ENCODE measurements at places on chromosomes 2 and 18.

DNA sequence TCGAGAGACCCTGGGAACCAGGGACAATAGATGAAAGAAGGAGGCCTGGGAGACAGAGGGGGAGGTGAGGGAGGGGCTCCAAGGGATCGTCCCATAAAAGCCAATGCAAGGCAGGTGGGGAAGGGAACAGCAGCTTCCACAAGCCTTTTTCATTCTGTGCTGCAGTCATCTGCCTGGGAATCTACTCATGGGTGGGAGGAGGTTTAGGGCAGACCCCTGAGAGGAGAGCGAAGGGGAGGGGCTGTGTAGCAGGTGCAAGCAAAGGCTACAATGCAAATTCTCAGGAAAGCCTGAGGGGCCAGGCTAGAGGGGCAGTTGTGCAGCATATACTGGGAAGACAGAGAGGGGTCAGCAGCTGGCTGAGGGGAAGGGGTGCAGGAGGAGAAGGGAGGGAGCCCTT, 135.4 kb downstream of the SETBP1 start:
- no peak for DNase-seq

- no peak for DNase-seq
Observed at GRCh38 chr2:48527226-48527885, 2.6 kb upstream of the STON1 start.

DNA sequence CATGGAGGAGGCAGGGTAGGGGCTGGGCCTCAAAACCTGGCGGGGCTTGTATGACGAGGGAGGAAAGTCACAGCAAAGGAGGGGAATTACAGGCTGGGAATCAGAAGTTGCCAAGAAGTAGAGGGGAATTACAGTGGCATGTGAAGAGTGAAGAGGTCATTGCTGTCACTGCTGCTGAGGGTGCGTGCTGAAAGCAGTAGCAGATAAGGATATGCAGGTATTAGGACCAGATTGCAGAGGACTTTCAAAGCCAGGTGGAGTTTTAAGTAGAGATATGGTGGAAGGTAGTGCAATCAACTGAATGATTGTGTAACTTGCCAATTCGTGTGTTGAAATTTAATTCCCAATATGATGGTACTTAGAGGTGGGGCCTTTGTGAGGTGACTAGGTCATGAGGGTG, 19.4 kb upstream of the LRPPRC start:
- DNase-seq = no peak

DNA sequence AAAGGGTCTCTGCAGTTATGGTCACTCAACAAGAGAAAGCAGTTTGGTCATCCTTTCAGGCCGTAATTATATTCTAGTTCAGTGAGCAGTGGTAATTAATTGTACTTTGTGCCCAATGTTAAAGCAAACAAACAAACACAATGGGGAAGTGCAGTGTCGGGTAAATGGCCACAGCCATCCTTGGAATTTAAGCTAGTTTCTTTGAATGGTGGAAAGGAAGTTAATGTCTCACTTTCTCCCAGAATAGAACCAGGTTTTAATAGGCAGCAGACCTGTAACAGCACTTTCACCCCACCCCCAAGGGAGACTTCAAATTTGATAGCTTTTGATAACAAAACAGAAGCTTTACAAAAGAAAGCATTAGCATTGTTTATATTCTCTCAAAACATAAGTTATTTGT, 20.0 kb upstream of the ITGAV start:
- DNase-seq = no peak

GRCh38 chr2:69581774-69582581, 61.6 kb downstream of the AAK1 start:
- no peak for DNase-seq

GRCh38 chr18:77124452-77124922, 8.1 kb downstream of the MBP start:
- no peak for DNase-seq

- DNase-seq = no peak
Observed at GRCh38 chr2:216490061-216490460, 8.6 kb upstream of the RPL37A start.

- no peak for DNase-seq
Observed at GRCh38 chr18:78160961-78161656, 818.5 kb upstream of the SALL3 start.

DNA sequence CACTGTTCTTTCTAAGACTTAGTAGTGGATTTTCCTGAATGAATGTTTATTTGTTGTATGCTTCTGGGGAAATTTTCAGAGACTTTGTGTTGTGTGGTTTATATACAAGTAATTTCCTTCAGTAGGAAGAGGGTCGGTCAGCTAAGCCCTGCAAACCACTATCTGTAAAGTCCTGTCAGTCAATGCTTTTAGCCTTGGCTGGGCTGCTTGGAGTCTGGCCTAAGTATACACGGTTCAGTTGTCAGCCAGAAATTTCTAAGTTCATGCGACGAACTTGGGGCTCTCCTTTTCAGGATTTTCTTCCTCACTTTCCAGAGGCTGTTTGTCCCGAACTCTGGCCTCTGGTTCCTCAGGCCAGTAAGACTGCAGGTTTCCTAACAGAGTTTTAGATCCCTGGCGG, 21.3 kb downstream of the C2orf49 start:
- no peak for DNase-seq

DNA sequence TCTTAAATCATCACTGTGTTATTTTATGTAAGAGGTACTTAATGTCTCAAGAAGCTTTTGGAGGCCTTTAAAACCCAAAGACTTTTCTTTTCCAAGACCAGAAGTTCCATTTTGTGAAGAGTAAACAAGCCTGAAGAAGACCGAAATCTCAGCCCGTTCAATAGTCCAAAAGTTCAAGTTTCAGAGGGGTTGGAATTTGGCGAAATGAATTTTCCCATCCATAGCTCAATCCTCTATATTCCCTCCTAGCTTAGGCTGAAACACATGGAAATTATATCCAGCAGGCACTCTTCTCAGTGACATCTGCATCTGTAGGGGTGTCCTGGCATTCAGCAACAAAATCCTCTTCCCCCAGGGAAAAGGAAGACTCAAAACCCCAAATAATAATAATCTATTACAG, 344.6 kb downstream of the ARHGAP15 start:
- DNase-seq = no peak

GRCh38 chr2:82839036-82839435, 1620.0 kb downstream of the SUCLG1 start:
- DNase-seq = no peak

GRCh38 chr2:241885946-241886643, 16.6 kb downstream of the RTP5 start:
- DNase-seq = no peak

DNA sequence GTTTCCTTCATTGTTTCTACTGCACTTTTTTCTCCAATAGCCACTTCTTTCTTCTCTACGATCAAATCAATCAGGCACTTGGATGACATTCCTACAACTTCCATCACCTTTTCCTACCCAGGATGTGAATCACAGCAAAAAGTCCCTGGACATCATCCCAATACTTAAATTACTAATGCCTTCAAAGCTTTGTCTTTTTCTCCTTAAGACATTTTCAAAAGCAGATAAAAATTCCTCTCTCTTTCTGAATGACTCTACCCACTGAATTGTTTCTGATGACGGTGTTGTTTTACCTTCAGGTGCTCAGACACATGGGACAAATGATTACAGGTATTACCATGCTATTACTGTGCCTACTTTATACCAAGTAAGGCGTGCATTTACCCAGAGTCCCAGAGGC, 500.9 kb downstream of the FBXO15 start:
- DNase-seq = no peak

DNA sequence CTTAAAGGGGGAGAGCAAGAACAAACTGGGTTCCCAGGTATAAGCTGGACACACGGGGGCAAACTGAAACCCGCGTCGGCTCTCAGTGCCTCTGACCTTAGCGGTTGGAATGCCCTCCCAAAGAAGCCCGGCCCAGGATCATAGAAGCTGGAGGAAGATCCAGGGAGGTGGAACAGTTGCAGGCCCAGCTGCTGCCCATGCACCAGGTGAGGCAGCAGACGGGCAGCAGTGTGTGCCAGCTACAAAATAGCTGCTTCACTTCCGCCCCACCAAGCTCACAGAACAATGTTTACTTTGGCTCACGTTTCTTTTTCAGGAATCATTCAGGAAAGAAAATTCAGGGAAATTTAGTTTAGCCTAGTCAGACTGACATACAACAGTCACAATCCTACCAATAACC, 3.9 kb upstream of the ERMN start:
- DNase-seq = no peak

DNA sequence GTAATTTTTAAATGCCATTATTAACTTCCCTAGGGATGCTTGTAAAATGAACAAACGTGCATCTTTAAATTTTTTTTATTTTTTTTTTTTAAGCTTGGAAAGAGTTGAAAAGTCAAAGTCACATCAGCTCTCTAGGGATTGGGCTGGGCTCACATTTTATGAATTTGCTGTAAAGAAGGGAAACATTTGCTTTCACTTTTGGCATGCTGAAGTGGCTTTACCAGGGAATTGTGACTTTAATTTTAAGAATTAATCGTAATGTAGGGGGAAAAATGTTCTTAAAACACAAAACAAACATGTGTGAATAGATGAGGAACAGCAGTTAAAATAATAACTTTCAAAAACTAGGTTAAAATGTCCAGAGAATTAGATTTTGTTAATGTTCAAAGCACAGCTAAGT, 123.0 kb downstream of the AGAP1 start:
- no peak for DNase-seq

- no peak for DNase-seq
Observed at GRCh38 chr2:56267415-56267788, 83.6 kb downstream of the CCDC85A start.

- no peak for DNase-seq
Observed at GRCh38 chr2:211248841-211249240, 692.4 kb downstream of the CPS1 start.

DNA sequence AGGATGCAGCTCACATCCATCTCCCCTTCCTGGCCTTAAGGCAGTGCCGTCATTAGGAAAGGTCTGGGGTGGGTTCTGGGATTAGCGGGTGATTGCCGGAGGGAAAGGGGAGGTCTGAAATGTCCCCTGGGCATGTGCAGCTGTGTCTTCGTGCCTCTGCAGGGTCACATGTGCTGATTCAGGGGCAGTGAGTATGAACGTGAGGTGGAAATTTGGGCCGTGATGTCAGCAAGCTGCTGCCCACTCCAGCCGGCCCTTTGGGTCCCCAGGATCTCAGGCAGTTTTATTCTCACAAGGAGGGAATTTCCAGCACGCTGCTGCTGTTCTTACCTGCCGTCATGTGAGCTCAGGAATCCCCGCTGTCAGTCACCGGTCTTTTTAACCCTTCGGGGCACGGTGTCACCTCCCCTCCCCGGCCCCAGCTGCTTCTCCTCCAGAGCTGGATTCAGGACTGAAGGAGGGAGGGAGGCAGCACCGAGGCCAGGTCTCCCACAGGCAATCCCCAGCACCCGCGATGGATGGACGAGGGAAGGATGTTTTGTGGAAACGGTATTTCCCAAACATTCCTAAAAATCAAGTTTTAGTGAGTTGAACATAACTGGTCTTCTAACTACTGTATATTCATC, 23.5 kb downstream of the GPR35 start:
- no peak for DNase-seq

DNA sequence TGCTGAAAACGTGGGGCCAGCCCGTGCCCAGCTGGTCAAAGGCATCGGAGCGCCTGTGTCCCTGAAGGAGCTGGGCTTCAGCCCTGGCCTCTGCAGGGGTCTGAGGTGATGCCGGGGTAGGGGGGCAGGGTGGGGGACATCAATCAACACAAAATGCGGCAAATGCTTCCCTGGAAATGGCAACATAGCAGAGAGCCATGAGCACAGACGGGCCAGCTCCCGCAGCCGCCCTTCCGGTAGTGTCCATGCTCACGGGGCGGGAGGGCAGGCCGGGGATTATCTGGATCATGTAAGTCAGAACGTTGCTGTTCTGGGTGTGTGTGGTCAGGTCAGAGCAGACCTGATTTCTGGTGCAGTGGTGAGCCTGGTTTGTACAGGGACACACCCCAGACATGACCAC, 56.5 kb upstream of the TWIST2 start:
- no peak for DNase-seq

DNA sequence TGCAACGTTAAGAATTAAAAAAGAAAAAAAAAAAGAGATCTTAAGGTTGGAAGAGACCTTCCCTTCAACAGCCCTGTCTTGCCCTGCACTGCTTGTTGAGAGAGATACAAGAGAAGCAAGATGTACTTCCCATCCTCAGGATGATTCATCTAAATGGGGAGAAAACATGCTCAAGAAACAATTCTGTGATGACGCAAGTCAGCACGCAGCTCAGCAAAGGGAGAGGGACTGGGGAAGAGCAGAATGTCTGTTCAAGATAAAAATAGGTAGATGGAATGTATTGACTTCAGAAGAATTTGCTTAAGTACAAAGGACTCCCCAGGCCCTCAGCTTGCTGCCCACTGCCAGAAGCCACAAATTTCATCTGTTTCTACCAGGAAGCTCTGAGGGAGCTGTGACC, 198.2 kb upstream of the SPRED2 start:
- no peak for DNase-seq

- no peak for DNase-seq
Observed at GRCh38 chr2:67561457-67561965, 164.4 kb downstream of the ETAA1 start.

GRCh38 chr2:165675551-165675968, 118.5 kb downstream of the GALNT3 start:
- DNase-seq = no peak

GRCh38 chr2:143950704-143951103, 569.2 kb downstream of the ZEB2 start:
- no peak for DNase-seq

- DNase-seq = no peak
Observed at GRCh38 chr2:172105471-172106107, 2.9 kb upstream of the DLX2 start.

GRCh38 chr2:19573784-19574183, 215.4 kb upstream of the OSR1 start:
- DNase-seq = no peak
